ENCODE measurements at places on chromosomes 13 and 19.

- no peak for DNase-seq
Measured at GRCh38 chr19:15180451-15181390, 20.1 kb downstream of the NOTCH3 start.

GRCh38 chr19:58546019-58546530 is 2.2 kb downstream of the TRIM28 start:
- DNase-seq: no peak

DNA sequence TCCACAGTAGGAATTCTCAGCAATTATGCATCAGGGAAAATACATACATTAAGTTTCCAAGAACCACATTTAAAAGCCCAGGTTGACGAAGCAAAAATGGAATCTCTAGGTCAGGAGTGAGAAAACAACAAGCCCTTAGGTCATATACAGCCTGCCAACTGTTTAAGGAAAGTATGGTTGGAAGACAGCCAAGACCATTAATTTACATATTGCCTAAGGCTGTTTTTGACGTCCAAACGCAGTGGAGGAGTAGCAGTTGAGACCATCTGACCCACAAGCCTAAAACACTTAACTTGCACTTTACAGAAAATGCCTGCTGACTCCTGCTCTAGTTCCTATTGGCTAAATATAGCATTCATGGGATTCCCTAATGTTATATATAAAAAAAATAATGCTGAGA is 299.0 kb downstream of the ITGBL1 start:
- no peak for DNase-seq

- DNase-seq: peak; percentile 10
Measured at GRCh38 chr19:36837176-36837905, 846 bp downstream of the ZNF790 start.

DNA sequence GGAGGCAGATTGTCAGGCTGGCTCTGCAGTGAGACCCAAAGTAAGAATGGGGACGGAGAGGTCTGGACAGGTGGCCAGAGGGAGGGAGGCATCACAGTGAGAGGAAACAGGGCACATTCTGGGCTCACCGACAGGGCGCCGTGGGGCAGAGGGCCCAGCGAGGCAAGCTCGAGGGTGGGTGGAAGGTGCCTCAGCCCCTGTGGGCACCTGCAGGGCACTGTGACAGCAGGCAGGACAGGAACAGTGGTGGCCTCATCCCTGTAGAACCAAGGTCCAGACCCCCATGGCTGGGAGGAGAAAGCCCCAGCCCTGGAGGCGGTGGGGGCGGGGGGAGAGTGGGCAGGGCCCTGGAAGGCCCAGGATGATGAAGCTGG is 27.7 kb downstream of the PIP5K1C start:
- DNase-seq: no peak

- DNase-seq: no peak
Measured at GRCh38 chr19:27776524-27776923, 1436.4 kb downstream of the UQCRFS1 start.

DNA sequence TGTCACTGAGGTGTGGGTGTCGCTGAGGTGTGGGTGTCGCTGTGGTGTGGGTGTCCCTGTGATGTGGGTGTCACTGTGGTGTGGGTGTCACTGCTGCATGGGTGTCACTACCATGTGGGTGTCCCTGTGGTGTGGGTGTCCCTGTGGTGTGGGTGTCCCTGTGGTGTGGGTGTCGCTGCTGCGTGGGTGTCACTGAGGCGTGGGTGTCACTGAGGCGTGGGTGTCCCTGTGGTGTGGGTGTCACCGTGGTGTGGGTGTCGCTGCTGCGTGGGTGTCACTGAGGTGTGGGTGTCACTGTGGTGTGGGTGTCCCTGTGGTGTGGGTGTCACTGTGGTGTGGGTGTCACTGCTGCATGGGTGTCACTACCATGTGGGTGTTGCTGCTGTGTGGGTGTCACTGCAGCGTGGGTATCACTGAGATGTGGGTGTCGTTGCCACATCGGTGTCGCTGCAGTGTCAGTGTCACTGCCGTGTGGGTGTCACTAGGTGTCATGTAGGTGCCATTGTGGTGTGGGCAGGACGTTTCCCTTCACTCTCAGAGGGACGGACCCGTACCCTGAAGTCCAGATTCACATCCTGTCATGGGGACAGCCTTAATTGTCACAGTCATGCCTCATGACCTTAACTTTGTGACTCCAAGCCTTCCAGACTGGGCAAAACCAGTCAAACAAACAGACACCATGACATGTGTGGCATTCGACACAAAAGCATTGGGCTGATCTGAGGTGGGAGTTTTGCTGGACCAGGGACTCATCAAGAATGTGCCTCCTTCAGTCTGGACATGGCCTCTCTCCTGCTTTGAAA is 12.7 kb upstream of the GAS6 start:
- DNase-seq: no peak

DNA sequence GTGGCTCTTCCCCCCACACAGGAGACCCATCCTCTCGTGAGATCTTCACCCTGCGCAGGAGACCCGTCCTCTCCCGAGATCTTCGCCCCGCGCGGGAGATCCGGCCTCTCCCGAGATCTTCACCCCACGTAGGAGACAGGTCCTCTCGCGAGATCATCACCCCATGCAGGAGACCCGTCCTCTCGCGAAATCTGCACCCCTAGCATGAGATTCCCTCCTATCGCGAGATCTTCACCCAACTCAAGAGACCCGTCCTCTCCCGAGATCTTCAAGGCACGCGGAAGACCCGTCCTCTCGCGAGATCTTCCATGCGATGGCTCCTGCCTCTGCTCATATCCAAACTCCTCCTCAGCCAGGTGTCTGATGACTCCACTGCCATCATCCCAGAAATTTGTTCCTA is 24.3 kb downstream of the LAIR2 start:
- DNase-seq: no peak

DNA sequence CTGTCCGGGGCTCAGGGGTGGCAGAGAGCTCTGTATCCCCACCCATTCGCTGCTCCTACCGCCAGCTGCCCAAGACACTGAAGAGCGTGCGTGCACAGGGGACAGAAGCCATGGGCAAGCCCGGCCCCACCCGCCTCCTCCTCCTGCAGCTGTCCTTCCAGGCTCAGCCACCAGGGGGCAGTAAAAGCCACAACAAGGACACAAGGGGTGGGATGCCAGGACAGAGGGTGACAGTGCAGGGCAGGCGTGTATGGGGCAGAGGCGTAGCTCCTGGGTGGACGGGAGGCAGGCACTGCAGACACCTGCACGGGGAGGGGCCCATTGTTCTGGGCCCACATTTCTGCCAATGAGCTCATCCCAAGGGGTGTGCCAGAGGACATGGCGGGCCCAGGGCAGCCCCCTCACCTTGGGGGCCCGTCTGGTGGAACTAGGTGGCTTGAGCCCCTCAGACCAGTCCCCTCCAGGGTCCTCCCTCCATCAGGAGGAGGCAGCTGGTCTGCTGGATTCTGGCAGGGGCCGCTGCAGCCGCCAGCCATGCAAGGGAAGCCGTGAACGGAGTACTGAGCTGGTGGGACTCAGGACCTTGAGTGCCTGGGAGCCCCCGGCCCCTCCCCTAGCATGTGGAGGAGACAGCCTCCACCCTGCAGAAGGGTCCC is 61.2 kb downstream of the MLLT1 start:
- peak; percentile 97 for DNase-seq

DNA sequence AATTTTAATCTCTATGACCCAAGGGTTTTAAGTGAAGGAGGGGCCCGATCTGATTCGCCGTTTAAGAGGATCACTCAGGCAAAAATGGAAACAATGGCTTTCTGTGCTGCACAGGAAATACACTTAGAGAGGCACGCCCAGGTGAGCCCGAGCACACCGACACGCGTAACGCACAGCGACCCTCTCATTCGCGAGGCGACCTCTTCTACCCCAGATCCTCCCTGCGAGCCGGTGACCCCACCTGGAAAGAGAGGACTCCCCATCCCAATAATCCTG is 216 bp downstream of the SH2D3A start:
- no peak for DNase-seq

DNA sequence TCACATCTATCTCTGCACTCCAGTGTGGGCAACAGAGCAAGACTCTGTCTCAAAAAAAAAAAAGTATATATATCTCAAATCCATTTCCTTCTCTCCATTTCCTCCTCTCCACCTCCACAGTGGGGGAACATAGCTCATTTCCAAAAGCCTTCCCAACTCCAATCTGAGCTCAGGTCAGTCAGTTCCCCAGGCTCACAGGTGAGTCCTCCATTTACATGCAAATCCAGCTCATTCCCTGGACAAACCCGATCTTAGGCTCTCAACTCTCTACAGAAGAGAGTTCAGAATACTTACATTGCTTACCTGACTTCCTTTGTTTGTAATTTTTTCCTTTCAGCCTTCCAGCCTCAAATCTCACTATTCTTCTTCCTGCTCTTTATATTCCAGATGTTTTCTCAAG is 518.3 kb downstream of the GPC6 start:
- no peak for DNase-seq

GRCh38 chr19:36114721-36115452 is at the start of gene POLR2I:
POLR2I (minus strand) TSS chr19:36114875; CDS start chr19:36114856, 19 bp downstream.
- DNase-seq: peak; percentile 98

DNA sequence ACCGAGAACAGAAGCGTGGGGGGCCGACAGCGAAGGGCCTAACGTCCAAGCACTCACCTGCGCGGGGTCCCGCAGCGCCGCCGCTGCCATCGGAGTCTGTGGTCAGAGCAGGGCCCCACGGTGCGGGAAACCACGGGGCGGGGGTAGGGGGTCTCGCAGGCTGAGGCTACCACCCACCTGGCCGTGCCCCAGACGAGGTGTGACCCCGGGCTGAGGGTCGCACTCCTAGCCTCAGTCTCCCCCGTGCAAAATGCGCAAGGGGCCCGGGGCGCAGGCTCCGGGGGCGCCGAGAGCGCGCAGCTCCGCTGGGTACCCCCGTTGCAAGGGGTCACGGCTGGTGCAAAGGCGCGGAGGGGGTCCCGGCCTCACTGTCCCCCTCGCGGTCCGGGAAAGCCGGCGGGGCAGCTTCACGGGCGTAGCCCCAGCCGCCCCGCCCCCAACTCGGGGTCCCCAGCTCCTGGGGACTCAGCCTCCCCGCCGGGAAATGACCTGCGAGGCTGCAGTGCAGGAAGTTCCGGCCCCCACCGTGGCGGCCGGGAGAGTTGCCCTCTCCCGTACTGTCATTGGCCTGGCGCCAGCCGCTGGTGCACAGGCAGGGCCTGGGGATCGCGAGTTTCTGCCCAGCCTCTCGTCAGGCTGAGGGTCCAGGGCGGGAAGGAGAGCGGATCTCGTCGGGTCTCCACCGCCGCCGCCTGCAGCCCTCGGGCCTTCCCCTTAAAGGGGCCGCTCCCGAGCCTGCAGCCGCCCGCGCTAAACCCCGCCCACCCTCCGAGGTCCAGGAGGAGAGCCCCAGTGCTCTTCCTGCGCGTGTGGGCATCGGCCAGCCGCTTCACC is at the start of gene ZNF792:
TSS of gene ZNF792 (minus strand) at position 657 of the 834 bp plus-strand sequence. CDS start at position 90, 567 bp downstream.
- DNase-seq: peak; percentile 85

Data from GM20000 (cell line).